ENCODE measurements at places on chromosomes 5 and 9. TPM values are rescaled to one million over a fixed set of nuclear protein-coding genes. Genes with fewer than 3 reads are reported as not detected.

DNA sequence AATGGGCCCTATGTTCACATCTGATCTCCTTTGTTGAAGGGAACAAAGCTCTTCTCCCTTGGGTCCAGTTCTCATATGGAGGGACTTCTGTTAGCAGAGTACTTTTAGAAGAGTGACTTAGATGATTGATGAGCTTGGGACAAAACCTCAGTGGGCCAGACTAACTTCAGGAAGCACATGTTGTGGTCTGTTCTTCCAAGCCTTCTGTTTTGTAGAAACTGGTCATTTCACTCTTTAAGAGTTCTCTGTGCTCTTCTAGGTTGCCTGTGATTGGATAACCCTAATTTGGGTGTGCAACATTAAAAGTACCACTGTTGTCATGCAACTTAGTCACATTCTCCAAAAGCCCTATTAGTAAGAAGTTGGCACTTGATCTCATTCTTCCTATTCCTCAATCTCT lies 183.5 kb upstream of the ACO1 start:
- no peak overlapping the region for H3K27ac ChIP-seq
- no peaks in the 10 kb centered on the region for H3K36me3 ChIP-seq
- no peak for DNase-seq
- peaks cover 2% of the 10 kb centered on the region for H3K27me3 ChIP-seq
- no peaks in the 10 kb centered on the region for H3K4me1 ChIP-seq

MAMDC2 gene
- not detected for total RNA-seq

FST gene
- total RNA-seq: 0.43 TPM

GRCh38 chr9:38652486-38652885 lies 32.1 kb upstream of the ANKRD18A start:
- no peaks in the 10 kb centered on the region for H3K36me3 ChIP-seq
- H3K27me3 ChIP-seq: peaks cover 6% of the 10 kb centered on the region
- DNase-seq: no peak
- H3K4me1 ChIP-seq: no peaks in the 10 kb centered on the region
- no peak overlapping the region for H3K4me3 ChIP-seq

DNA sequence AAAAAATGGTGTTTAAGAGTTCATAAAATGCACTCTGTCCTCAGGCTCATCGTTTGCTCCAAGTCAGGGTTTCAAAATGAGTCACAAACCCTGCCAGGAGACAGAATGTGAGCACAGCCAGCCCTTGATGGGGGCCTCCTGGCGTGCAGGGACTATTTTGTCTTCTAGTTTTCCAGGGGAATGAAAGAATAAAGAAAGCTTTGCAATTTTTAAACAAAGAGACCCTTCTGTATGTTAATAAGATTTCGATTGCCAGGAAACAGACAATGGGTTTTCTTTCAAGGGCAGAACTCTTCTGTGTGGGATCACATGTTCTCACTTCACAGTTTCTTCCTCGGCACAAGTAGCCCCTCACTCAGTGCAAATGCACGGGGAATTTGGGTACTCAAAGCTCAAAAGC lies 121.4 kb upstream of the C6 start:
- H3K27ac ChIP-seq: no peak overlapping the region
- DNase-seq: no peak
- no peaks in the 10 kb centered on the region for H3K27me3 ChIP-seq
- no peaks in the 10 kb centered on the region for H3K36me3 ChIP-seq
- H3K4me3 ChIP-seq: no peak overlapping the region

SELENOP gene
- not detected for total RNA-seq

DNA sequence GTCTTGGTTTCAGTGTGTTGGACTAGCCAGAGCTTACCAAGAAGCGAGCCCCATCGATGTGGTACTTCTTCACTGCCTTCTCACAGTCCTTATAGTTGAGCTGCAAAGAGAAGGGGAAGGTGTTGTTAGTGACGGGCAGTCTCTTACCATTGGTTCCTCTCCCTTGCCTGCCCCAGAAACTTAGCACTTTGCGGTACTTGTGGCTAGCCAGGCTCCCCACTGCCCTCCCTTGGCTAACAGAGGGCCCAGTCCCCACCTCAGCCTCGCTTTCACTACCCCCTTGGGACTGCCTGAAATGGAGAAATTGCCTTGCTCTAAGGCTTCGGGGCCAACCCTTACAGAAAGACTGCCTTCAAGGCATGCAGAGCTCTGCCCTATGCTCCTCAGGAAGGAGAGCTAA lies 4.3 kb downstream of the LCP2 start:
- H3K4me1 ChIP-seq: peaks cover 61% of the 10 kb centered on the region
- peak overlapping the region; percentile 96 for H3K27ac ChIP-seq
- H3K36me3 ChIP-seq: peaks cover 91% of the 10 kb centered on the region
- H3K4me3 ChIP-seq: peak overlapping the region; percentile 97
- no peaks in the 10 kb centered on the region for H3K27me3 ChIP-seq

- no peak overlapping the region for H3K27ac ChIP-seq
- peaks cover 39% of the 10 kb centered on the region for H3K27me3 ChIP-seq
- no peaks in the 10 kb centered on the region for H3K36me3 ChIP-seq
- peak overlapping the region; percentile 54 for H3K4me3 ChIP-seq
These were observed 605 bp downstream of the CHSY3 start for GRCh38 chr5:129904667-129905472.

GPSM1 gene
- 8.8 TPM for total RNA-seq

TTC1 gene
- total RNA-seq: 57.5 TPM

- H3K27ac ChIP-seq: no peak overlapping the region
- no peaks in the 10 kb centered on the region for H3K4me1 ChIP-seq
- no peak for DNase-seq
- peaks cover under 1% of the 10 kb centered on the region for H3K36me3 ChIP-seq
- no peak overlapping the region for H3K4me3 ChIP-seq
These were observed 26.4 kb upstream of the CARNMT1 start for GRCh38 chr9:75054368-75055001.

DNA sequence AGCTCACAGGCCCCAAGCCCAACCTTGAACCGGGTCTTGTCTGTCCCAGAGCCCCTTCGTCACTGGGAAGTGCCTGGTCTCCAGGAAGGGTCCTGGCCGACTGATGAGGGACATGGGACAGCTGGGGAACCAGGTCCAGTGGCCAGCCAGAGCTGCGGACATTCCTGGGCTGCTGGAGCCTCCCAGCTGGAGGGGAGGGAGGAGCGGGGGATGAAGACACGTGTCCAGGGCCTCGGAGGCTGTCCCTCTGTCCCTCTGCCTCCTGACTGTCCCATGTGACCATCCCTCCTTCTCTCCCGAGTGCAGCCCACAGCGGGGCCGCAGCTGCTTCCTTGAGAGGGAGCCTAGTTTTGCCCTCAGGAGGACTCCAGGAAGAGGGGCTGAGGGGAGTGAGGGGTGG lies 41.7 kb upstream of the UBAC1 start:
- no peak for DNase-seq
- H3K27ac ChIP-seq: no peak overlapping the region

- H3K4me3 ChIP-seq: no peak overlapping the region
- no peaks in the 10 kb centered on the region for H3K27me3 ChIP-seq
- no peaks in the 10 kb centered on the region for H3K4me1 ChIP-seq
- peaks cover 9% of the 10 kb centered on the region for H3K36me3 ChIP-seq
These were observed 266.0 kb upstream of the TRIM32 start for GRCh38 chr9:116420993-116421538.

GRCh38 chr5:108102463-108102862 lies 279.4 kb downstream of the FBXL17 start:
- H3K27ac ChIP-seq: no peak overlapping the region
- peaks cover 5% of the 10 kb centered on the region for H3K36me3 ChIP-seq
- no peak for DNase-seq
- no peak overlapping the region for H3K4me3 ChIP-seq
- H3K4me1 ChIP-seq: no peaks in the 10 kb centered on the region
- no peaks in the 10 kb centered on the region for H3K27me3 ChIP-seq

ADAMTSL2 gene
- 0.25 TPM for total RNA-seq

DNA sequence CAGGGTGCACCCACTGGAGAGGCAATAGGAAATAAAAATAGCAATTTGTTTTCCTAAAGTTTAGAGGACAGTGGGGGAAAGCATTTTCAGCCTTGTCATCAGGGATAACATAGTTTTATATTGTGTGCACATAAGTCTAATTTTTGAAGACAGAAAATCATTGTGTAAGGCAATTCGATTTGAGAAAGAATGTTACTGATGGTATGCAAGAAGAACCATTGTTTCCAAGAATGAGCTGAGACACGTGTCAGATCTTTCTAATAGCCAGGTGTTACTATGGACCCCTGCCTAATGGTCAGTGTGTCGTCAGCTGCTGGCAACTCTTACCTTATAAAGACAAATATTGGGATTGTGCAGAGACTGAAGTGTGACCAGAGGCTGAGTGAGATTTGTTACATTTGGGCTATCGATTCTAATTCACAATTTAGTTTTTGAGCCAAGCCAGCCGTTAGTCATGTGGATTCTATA lies 67.1 kb upstream of the PPP2R2B start:
- H3K4me1 ChIP-seq: peaks cover 5% of the 10 kb centered on the region
- no peaks in the 10 kb centered on the region for H3K27me3 ChIP-seq
- no peak for DNase-seq
- no peaks in the 10 kb centered on the region for H3K36me3 ChIP-seq
- no peak overlapping the region for H3K27ac ChIP-seq
- H3K4me3 ChIP-seq: no peak overlapping the region

LIX1 gene
- total RNA-seq: not detected

DNA sequence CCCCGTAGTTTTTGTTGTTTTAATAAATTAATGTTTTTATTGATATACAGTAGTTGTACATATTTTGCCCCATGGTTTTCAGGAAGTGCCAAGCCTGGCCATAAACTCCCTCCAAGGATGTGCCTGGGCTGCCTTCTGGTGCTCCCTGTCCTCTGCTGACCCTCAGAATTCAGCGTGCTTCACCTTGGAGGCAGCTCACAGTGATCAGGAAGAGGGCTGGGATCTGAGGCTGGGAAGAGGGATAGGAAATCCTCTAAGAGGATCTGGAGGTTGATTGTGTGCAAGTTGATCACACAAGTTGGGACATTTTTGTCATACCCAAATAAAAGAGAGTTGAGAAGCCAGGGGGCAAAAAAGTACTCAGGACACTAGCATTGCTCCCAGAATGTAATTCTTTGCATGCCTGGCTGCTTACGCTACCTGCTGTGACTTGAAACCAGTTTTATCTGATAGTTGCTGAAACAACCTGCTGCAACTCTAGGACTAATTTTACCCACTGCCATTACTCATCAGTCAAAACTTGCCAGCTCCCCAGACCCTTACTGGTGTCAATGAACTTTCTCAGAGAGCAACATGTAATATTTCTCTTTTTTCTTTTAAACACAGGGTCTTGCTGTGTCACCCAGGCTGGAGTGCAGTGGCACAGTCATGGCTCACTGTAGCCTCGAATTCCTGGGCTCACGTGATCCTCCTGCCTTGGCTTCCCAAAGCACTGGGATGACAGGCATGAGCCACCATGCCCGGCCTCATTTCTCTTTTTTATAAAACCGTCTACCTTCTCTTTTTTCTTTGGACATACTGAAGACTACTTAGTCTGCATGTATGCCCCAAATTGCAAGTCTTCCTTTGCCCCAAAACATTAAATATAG lies 29.0 kb downstream of the PDE6A start:
- no peaks in the 10 kb centered on the region for H3K4me1 ChIP-seq
- peaks cover 14% of the 10 kb centered on the region for H3K27me3 ChIP-seq
- no peak for DNase-seq
- H3K27ac ChIP-seq: no peak overlapping the region

DNA sequence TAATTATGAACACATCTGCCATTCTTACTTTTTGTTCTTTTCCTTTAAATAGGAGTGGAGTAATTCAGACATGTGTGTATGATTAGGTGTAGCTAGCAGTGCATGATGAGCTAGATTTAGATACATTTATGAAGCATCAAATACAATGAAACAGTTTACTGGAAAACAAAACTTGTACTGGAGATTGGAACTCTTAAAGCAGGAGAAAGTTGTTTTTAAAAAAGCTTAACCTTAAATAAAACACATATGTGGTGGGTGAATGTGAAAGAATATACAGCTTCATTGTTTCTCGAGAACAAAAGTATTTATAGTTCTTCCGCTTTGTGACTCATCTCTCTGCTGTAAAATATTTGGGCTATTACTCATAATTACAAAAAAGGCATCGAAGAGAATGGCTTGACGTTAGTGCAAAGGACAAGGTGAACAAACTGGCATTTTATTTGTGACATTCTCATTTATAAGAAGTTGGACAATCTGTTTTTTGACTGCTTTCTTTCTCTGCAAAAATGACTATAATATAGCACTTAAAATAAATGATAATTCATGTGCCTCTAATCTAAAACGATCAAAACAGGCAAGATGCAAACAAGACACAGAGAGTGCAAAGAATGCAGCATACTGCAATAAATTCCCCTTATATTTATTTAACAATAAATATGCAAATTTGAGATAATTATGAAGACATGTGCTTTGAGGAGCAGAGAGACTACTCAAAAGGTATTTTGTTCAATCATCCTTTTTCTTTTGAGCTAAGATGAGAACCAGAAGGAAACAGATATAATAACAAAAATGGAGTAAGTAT lies 478.8 kb downstream of the CETN3 start:
- no peaks in the 10 kb centered on the region for H3K4me1 ChIP-seq
- DNase-seq: no peak
- H3K27ac ChIP-seq: no peak overlapping the region

MSX2 gene
- not detected for total RNA-seq

SLC6A3 gene
- not detected for total RNA-seq

ORM1 gene
- not detected for total RNA-seq

PCA3 gene
- not detected for total RNA-seq

GRCh38 chr9:77597057-77597456 lies 51.1 kb downstream of the GNA14 start:
- peaks cover 1% of the 10 kb centered on the region for H3K27me3 ChIP-seq
- peaks cover 12% of the 10 kb centered on the region for H3K4me1 ChIP-seq
- no peak overlapping the region for H3K27ac ChIP-seq
- DNase-seq: no peak

MPDZ gene
- not detected for total RNA-seq

DNA sequence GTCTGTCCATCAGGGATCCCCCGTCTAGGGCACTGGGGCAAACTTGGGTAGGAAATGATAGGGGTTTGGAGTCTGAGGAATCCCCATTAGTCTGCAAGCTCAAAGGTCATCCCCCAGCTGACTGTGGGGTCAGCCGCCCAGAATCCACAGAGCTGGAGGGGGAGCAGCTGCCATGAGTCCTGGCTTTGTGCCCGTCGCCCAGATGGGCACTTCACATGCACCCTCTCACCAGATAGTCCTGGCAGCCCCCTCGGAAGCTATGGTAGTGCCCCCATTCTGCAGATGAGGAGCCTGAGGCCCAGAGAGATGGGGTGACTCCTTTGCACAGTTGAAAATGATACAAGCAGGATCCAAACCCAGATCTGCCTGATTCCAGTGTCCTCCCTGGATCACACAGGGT lies 35.7 kb upstream of the RPL26L1 start:
- no peak for DNase-seq
- peaks cover 9% of the 10 kb centered on the region for H3K4me1 ChIP-seq
- no peak overlapping the region for H3K4me3 ChIP-seq

IL33 gene
- not detected for total RNA-seq

GRCh38 chr9:4517274-4517673 lies 27.0 kb downstream of the SLC1A1 start:
- no peak overlapping the region for H3K4me3 ChIP-seq
- H3K27me3 ChIP-seq: no peaks in the 10 kb centered on the region
- H3K36me3 ChIP-seq: no peaks in the 10 kb centered on the region
- H3K4me1 ChIP-seq: peaks cover 17% of the 10 kb centered on the region
- H3K27ac ChIP-seq: no peak overlapping the region
- DNase-seq: no peak

- no peaks in the 10 kb centered on the region for H3K4me1 ChIP-seq
- DNase-seq: no peak
- H3K4me3 ChIP-seq: no peak overlapping the region
- no peak overlapping the region for H3K27ac ChIP-seq
- H3K27me3 ChIP-seq: peaks cover 11% of the 10 kb centered on the region
These were observed 83.0 kb upstream of the GLIS3 start for GRCh38 chr9:4382722-4383317.

Measured in activated CD8-positive, alpha-beta T cell treated with anti-CD3 and anti-CD28 coated beads for 36 hours (primary cell).